ENCODE measurements at places on chromosomes 16 and 17.

DNA sequence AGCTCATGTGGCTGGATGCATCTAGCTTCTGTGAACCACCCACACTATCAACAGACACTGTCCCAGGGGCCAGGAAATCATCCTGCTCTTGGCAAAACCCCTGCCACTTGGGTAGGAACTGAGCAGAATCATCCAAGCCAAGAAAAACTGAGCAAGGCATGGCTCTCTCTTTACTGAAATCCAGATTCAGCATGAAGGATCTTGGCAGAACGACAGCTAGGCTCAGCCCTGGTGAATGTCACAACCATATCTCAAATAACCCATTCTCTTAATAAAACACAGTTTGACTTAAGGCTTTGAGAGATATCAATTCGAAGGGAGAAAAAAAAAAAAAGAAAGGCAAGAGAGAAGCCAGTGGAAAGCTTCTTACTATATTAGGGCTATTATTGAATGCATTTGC, 72.2 kb downstream of the MAF start:
- no peak for DNase-seq

- peak; percentile 38 for DNase-seq
Observed at GRCh38 chr17:3740611-3741073, 16.9 kb downstream of the HASPIN start.

GRCh38 chr17:58377661-58378060, 25.7 kb upstream of the SUPT4H1 start:
- DNase-seq: no peak

- DNase-seq: no peak
Observed at GRCh38 chr17:81272616-81273015, 22.5 kb downstream of the SLC38A10 start.

DNA sequence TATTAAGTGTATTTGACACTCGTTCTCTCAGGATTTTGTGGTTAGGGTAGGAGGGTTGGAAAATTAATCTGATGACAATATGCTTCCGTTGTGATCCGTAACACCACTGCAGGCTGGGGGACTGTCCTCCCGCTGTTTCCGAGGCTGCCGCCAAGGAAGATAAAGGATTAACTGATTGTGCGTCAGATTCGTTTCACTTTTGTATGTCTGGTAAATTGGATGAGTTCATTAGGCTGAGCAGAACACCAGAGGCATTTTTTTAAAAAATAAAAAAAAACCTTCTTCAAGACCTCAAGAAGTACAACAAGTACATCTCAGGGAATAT, 486.7 kb upstream of the SALL1 start:
- DNase-seq: no peak
